ENCODE measurements at places on chromosomes 7 and 10. TPM values are rescaled to one million over a fixed set of nuclear protein-coding genes. Genes with fewer than 3 reads are reported as not detected.

Gene IGF2BP3
- total RNA-seq: 0.16 TPM

Gene ABCB4
- 9.8 TPM for total RNA-seq

Gene C7orf57
- total RNA-seq: not detected

Gene PDZD7
- total RNA-seq: 0.40 TPM

Gene IQCE
- total RNA-seq: 13.3 TPM

Gene PODXL
- 76.2 TPM for total RNA-seq

DNA sequence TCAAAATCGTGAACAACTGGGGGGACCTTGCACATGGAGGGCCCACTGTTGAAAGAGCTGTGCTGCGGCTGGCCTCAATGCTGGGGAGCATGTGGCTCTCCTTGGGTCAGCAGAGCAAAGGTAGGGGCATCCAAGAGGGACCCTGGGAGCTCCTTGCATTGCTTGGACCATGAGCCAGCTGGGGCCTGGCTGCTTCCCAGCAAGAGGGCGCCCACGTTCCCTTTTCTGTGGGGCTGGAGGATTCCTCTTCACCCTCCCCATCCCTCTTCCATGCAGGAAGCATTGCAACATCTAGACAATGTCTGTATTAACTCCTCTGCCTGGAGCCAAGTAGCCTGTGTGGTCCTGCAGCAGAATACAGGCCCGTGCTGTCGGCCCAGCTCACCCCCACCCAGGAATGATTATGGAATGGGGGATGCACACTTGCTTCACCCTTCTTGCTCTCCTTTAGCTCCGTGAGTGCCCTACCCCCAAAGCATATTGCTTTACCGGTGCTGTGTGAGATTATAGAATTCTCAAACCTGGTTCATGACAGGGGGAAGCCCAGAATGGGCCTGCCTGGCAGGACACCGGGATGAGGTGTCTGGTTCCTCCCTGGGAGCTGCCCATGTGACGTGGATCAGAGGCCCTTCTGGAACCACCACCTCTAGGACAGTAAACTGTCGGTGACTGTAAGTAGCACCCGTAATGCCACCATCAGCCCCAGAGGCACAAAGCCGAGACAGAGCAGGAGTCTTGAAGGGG, 61.9 kb downstream of the SYPL1 start:
- DNase-seq: no peak

- no peak for DNase-seq
Observed at GRCh38 chr7:123231021-123232000, 31.5 kb upstream of the SLC13A1 start.

DNA sequence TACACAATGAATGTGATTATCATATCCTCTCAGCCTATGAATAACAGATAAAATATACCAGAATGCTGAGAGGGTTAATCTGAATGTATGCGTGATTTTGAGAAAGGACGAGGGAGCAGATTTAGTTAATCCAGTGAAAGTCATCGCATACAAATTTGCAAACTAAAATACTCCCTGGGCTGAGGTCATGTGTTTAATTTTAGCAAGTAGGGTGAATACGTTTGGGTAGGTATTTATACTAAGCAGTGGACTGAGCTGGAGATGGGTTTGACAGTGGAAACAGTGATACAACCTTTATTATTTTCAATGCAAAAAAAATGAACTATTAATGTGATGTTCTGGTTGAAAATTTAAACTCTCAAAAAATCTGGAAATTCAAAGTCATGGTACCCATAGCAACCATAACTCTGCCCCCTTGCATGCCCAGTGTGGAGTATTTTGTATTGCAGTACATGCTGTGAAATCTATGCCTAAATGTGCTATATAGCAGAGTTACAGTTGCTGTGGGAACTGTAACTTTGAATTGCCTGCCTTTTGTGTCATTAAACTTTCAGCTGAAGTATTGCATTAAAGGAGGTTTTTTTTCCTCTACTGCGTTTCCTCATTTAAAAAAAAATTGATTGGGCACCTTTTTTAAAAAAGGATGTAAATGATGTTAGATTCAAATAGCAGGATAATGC, 9.5 kb upstream of the ARID5B start:
- no peak for DNase-seq

- peak; percentile 72 for DNase-seq
Observed at GRCh38 chr7:50266635-50267386, 37.7 kb upstream of the IKZF1 start.

DNA sequence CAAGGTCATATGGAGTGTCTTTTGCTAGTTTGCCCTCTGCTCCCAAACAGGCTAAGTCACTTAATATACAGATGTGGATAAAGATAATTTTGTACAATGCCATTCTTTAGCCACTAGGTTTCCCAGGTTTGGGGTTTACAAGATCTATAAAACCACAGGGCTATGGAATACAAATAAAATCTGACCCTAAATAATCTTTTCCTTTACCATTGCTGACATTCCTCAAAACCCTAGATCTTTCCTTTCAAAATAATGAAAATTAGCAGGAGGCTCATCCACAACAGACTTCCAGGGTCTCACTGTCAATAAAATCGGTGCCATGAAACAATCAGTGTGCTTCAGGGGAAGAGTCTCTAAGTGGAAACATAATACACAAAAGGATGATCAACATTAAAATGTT, 148.4 kb downstream of the CPEB3 start:
- DNase-seq: no peak

- no peak for DNase-seq
Observed at GRCh38 chr7:141231018-141231792, 157.3 kb downstream of the TMEM178B start.

DNA sequence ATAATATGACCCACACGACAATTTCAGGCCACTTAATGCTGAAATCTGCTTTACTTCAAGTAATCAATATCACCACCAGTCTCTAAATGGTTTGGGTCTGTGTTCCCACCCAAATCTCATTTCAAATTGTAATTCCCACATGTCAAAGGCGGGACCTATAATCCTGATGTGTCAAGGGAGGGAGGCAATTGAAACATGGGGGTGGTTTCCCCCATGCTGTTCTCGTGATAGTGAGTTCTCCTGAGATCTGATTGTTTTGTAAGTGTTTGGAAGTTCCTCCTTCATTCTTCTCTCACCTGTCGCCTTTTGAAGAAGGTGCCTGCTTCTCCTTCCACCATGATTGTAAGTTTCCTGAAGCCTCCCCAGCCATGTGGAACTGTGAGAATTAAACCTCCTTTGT, 178.4 kb downstream of the CRPPA start:
- no peak for DNase-seq
